ENCODE measurements at places on chromosomes 5 and 9.

DNA sequence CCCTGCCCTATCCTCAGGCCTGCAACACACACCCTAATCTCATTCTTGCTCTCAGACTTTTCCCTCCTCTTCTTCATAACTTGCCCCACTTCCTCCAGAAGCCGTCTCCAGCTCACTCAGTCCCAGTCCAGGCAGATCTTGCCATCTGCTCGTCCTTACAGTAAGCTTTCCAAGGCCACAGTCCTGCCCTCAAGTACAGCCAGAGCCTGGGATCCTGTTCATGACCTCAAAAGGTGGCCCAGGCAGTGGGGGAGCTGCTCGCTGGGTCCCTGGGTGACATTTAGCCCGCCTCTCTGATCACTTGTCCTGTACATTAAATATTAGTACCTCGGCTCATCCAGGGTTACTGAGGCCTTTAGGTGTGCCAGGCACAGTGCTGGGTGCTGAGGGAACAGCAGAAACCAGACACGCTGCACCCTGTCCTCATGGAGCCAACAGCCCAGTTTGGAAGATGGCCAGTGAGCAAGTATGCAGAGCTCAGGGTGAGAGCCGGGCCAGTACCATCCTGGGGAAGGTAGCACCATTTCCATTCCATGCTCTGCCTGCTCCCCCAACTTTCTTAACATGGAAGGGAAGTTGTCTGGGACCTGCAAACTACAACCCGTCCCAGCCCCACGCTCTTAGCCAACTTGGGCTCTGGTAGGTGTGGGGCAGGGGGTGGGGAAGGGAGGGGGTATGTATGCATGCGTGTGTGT lies 100.4 kb downstream of the C5orf15 start:
- no peak for DNase-seq

DNA sequence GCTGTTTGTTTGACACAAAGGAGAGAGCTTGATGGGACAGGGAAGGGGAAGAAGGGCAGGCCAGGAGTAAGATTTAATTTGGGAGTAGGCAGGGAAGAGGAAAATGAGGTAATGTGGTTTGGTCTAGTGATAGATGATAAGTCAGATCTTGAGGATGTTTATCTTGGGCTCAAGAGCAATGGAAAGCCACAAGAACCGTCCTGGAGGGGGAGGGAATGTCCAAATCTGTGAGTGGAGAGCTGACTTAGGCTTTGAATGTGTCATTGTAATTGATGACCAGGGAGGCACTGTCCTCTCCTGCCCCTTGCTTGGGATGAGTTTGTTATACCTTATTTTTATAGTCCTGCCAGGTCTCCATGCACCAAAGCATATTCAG lies 37.5 kb downstream of the MAMDC2 start:
- peak; percentile 56 for DNase-seq

DNA sequence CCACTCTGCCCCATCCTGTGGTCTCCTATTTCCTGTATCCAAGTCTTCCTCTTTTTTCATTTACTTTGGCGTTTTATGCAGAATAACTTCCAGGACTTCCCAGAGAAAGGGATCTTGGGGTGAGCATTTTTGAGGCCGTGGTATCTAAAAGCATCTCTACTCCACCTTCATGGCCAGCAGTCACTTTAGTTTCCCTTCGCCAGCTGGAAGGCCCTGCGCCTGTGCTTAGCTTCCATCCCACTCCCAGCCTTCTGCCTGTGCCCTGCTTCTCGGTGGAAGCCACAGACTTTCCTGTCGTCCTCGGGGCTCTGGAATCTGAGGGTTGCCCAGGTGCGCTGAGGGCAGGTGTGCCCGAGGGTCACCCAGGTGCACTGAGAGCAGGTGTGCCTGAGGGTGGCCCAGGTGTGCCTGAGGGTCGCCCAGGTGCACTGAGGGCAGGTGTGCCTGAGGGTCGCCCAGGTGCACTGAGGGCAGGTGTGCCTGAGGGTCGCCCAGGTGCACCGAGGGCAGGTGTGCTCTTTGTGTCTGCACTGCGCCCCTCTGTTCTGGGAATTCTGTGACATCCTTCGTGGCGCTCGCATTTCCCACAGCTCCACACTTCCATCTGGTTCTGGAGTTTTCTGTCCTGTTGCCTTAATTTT lies 32.4 kb upstream of the LRRC14B start:
- no peak for DNase-seq

GRCh38 chr9:122216138-122216797 lies 12.5 kb downstream of the LHX6 start:
- no peak for DNase-seq

DNA sequence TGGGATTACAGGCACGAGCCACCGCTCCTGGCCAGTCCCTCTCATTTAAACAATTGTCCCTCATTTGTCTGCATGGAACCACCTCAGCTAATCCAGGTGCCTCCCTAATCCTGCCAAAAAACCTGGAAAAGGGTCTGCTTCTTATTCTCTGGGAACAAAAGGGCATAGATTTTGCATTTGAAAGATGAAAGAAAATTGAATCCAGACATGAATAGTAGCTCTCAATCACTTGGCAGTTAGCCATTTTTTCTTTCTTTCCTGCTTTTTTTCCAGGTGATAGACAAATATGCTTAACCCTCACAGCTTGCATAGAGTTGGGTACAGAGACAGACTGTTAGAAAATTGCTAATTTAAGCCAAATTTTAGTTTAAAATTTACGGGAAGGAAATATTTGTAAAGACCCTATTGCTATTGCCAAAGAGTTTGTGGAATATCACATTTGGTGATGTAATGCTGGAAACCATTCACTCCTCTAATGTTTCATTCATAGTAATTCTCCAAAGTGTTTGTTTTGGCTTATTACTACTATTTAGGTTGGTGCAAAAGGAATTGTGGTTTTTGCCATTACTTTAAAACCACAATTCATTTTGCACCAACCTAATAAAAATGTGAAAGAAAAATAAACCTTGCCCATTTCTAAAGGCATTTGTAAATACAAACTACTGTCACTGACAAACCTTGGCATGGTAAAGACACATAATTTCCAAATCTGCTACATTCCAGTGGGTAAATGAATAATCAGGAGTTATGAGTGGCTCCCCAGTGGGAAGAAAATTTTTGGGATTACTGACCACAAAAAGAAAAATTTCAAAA lies 80.5 kb upstream of the JAK2 start:
- DNase-seq = peak; percentile 24

GRCh38 chr9:68505681-68506409 lies 34.8 kb downstream of the TMEM252 start:
- no peak for DNase-seq

DNA sequence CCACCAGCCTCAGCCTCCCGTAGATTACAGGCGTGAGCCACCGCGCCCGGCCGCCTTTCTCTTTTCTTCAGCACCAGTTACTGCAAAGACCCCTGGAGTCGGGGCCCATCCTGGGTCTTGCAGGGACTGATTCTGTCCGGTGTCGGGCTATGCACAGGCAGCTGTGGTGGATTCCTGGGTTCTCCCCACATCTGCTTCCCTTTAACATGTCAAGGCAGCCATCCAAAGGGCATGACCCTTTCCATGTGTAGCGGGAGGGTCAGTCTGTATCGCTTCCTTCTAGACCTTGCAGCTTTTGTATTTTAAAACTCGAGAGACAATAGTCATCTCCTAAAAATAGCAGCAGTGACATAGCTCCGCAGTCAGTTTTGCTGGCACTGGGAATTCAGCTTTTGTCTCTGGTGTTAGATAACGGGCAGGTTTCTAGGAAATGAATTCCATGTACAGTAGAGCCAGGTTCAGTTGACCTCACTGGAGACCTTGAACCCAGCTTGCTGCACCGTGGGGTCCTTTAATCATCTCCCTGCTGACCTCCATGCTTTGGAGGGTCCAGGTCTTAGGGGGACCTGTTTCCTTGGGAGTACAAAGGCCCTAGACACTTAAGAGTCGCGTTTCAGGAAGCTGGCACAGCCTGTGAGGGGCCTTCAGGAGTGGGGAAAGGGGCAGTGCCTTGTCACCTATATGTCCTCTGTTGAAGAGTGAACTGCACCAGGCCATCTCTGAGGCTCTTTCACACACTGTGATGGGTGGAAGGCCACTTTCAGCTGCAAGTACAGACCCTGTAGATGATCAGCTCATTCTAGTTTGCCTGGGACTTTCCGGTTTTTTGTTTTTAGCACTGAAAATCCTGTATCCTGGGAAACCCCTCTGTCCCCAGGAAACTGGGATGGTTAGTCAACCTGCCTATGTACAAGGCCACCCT lies 13.8 kb downstream of the ANKRD33B start:
- no peak for DNase-seq

DNA sequence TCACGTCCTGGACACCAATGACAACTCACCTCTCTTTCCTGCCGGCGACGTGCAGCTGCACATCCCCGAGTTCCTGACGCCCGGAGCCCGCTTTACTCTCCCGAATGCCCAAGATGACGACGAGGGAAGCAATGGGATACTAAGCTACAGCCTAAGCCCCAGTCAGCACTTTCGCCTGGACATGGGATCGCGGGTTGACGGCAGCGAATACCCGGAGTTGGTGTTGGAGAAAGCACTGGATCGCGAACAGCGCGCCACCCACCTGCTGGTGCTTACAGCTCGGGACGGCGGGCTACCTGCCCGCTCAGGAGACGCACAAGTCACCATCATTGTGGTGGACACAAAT lies 1.1 kb downstream of the PCDHAC1 start:
- DNase-seq = no peak

DNA sequence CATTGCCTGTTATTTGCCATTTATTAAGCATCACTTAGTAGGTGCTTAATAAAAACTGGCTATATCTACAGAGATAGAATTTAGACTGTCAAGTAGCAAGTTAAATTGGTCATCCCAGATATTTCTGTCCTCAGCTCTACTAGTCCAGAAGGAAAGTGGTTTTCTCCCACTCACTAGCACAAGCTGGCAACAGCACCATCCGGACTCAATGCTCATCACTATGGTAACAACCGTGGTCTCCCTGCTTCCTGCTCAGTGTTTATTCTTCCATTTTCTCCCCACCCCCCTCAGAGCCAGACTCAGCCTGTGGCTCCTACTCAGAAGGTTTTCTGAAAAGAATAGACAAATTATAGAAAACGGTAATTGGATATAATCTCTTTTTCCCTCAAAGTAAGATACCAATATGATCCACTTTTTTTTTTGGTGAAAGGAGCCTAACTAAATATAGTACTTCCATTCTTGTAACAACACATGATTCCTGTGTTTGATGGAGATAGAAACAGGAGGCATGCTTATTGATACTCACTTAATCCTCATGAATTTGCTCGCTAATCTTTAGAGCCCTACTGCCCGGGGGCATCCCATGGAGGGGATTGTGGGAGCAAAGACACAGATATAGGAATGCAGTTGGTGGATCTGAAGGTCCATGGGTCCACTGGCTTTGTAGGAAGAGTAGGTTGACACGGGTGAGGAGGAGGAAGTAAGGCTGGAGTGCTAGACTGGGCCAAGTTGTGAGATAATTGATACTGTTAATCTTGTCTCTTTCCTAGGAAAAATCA lies 191.4 kb downstream of the MAN2A1 start:
- DNase-seq = no peak

- DNase-seq = no peak
Measured at GRCh38 chr9:135888766-135889394, 18.5 kb downstream of the CAMSAP1 start.

DNA sequence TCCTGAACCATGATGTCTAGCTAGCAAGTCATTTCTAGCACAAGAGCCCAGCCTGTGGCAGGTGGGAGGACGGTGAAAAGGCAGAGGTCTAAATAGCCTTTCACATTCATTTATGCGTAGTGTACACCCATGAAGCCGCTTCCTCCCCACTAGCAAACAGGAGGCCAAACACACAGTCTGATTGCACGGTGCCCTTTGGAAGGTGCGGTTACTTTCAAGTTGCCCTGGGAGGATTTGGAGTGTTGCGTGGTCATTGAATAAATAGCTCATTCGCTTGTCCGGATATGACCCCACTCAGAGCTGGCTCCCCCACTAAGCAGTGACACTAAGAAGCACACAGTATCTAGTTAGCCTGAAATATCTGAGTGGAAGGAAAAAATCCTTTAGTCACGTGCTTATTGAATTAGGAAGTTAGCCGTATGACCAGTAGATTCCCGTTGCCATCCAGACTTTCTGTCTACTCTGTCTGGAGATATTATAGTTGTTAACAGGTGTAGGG lies 664 bp upstream of the ARSB start:
- peak; percentile 23 for DNase-seq

DNA sequence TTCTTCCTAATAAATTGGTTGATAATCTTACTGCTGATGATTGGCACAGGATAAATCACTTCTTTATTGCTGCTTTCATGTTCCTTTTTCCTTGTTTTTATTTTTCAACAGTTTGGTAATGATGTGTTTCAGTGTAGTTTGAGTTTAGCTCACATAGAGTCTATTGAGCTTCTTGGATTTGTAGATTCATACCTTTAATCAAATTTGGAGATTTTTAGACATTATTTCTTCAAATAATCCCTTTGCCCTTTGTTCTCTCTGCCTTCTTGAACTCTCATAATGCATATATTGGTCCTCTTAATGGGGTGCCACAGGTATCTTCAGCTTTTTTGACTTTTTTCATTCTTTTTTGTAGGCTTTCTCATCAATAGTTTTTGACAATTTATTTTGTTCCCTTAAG lies 275.3 kb downstream of the TLE4 start:
- no peak for DNase-seq

- DNase-seq = peak; percentile 99
Measured at GRCh38 chr9:4137234-4137633, 162.6 kb downstream of the GLIS3 start.

DNA sequence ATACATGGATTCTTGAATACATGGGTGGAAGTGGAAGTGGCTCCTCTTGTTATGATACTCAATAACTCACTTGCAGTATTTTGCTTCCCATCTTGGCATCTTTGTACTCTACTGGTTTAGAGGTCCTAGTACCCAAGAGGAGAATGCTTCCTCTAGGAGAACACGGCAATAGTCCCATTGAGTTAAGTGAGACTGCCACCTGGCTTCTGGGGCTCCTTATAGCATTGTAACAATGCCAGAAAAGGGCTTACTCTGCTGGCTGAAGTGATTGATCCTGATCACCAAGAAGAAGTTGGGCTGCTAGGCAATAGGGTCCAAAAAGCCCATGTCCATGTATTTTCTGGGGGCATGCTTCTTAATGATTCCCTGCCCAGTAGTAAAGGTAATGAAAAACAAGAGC lies 627.6 kb upstream of the SGCD start:
- DNase-seq = no peak

GRCh38 chr5:40288800-40289485 lies 390.8 kb upstream of the PTGER4 start:
- no peak for DNase-seq

DNA sequence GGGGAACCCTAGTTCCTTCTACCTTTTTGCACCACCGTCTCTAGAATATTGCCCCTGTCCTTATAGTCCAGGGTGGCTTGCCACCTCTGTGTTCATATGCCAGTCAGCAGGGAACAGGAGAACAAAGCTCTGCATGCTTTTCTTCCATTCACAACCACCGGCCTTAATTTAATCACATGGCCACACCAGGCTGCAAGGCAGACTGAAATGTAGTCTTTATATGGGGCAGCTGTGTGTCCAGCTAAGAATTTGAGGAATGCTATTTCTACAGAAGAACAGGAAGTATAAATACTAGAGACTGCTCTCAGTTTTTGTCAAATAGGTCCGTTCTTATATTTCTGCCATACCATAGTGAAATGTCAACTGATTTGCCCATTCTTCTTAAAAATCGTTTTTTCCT lies 5.8 kb downstream of the C5orf22 start:
- no peak for DNase-seq

- DNase-seq = no peak
Measured at GRCh38 chr5:63125392-63125791, 546.8 kb downstream of the LRRC70 start.

Measured in HS-5 (cell line).